ENCODE measurements at places on chromosomes 5 and 9.
A peak's percentile ranks its signal among the peaks of the same experiment; 100 is the strongest.

DNA sequence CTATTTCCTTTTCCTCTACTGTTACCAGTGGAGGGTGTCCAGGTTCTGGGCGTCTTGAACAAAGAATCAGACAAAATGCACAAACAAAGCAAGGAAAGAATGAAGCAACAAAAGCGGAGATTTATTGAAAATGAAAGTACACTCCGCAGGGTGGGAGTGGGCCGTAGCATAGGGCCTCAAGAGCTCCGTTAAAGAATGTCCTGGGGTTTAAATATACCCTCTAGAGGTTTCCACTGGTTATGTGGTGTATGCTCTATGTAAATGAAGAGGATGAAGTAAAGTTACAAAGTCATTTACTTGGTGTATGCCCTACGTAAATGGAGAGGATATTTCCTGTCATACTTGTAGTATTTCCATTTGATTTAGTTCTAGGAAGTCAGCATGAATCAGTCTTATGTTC is 113.5 kb upstream of the MRPS30 start:
- DNase-seq, result no peak

DNA sequence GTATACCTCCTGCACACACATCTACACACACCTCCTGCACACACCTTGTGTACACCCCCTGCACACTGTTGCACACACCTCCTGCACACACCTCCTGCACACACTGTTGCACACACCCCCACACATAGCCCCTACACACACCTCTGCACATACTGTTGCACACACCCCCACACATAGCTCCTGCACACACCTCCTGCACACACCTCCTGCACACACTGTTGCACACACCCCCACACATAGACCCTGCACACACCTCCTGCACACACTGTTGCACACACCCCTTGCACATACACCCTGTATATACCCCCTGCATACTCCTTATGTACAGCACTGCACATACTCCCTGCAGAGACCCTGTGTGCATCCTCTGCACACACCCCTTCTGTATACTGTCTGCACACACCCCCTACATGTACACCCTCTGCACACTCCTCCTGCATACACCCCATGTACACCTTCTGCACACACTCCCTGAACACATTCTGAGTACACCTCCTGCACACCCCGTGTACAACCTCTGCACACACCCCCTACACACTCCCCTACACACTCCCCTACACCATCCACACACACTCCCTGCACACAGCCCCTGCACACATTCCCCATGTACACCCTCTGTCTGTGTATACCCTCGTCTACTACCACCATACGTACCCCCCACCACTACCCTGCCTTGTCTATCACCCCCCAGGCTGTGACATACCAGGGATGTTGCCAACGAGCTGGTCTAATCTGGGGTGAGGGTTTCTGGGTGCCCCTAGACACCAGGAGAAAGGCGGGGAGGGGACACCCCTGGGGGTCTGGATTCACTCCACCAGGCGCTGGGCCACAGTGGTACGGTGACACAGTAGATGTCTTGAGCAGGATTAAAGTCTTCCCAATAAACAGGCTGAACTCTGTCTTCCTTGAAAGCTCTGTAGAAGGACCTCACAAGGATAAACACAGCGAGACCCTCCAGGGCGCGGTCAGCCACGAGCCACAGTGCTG is 1.1 kb upstream of the CEP72 start:
- DNase-seq, result no peak

GRCh38 chr9:8356406-8356805 is 556.8 kb upstream of the DMAC1 start:
- no peak for DNase-seq

DNA sequence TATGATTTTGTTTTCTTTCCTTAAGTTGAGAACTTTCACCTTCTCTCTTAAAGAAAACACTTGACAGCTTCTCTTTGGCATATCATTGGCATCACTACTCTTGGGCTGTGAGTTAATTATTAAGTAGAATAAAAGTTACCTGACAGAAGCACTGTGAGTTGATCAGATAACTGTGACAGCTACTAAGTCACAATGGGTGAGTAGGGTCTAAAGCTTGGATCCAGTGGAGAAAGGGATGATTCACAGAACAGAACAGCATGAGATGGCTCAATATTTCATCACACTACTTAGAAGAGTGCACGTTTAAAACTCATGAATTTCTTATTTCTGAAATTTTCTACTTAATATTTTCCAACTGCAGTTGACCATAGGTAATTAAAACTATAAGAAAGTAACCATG is 268.5 kb upstream of the NMUR2 start:
- no peak for DNase-seq

GRCh38 chr9:79428422-79428821 is 143.3 kb upstream of the TLE4 start:
- DNase-seq, result no peak

GRCh38 chr5:162274679-162275078 is 207.1 kb downstream of the GABRG2 start:
- no peak for DNase-seq

DNA sequence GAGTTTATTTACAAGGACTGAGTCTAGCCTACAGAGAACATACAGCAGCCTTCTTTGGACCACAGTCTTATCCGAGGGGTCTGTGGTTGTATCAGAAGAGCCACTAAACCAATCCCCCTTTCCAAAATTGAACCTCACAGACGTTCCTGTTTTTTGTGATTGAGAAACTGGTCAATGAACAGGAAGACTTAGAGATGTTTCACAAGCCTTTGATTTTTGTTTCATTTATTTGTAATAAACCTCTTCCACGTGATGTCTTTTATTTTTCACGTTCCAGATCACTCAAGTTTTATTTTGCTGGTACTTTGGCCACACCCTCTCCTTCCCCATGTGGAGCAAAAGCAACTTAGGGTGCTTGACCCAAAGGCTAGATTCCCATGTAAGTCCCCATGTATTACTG is 16.1 kb downstream of the CCT5 start:
- DNase-seq, result no peak

DNA sequence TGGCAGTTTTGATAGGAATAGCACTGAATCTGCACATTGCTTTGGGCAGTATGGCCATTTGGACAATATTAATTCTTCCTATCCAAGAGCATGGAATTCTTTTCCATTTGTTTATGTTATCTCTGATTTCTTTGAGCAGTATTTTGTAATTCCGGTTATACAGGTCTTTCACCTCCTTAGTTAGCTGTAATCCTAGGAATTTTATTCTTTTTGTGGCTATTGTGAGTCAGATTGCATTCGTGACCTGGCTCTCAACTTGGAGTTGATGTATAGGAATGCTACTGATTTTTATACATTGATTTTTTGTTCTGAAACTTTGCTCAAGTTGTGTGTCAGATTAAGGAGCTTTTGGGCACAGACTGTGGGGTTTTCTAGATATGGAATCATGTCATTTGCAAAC is 24.0 kb downstream of the TMEM161B start:
- DNase-seq, result no peak

DNA sequence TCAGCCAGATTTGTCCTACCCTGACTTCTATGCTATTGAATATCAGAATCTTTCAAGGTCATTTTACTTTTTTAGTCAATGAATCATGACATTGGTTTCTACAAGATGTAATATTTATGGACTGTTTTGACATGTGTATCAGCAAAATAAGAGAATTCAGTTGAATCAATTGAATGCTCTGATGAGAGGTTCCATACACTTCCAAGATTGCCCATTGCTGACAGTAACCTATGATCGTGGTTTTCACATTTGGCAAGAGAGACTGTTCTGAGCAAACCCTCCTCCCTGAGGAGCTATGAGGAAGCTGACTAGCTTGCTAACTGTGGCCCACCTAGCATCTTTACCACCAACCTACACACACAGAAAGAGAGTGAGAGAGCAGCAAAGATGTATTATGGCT is 56.7 kb upstream of the FST start:
- DNase-seq, result no peak

- peak; percentile 51 for DNase-seq
These were observed 68.0 kb upstream of the IRX4 start for GRCh38 chr5:1950708-1951103.

DNA sequence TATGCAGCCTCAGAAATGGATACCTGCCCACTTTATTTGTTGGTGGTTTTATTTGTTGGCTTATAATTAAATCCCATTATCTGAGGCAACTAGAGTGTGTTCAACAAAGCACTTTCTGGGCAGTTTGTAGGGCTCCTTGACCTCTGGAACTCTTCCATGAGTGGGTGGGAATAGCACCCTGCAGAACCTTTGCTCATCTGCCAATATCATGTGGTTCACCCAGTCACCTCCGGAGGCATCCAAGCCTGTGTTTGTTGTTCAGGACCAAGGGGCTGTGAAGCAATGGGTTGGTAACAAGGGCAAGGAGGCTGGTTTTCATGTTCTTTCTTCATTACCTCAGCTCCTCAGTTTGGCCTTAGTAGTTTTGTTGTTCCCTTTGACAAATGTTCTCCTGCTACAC is 314.0 kb downstream of the NDUFS4 start:
- DNase-seq, result no peak

DNA sequence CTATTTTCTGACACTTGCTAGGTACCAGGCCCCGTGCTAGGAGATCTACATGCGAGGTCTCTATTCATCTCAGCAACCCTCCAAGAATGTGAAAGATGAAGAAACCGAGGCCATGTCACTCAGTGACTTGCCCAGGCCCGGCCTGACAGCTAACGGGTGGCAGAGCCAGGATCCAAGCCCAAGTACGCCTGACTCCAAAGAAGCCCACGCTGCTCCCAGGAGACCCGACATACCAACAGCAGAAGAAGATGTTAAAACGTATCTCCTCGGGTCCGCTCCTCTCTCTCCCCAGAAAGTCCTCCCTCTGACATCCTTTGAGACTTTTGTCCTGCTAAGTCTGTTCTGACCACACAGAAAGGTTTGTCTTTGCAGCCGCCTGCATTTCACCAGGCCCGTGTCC is 65.2 kb downstream of the CRB2 start:
- no peak for DNase-seq

- no peak for DNase-seq
These were observed 4.4 kb upstream of the ZDHHC11 start for GRCh38 chr5:854966-855743.

All from NCI-H460 (cell line).